ENCODE measurements at places on chromosomes 11 and 22.

GRCh38 chr11:76626921-76627401, 43.6 kb downstream of the LRRC32 start:
- no peak for DNase-seq

DNA sequence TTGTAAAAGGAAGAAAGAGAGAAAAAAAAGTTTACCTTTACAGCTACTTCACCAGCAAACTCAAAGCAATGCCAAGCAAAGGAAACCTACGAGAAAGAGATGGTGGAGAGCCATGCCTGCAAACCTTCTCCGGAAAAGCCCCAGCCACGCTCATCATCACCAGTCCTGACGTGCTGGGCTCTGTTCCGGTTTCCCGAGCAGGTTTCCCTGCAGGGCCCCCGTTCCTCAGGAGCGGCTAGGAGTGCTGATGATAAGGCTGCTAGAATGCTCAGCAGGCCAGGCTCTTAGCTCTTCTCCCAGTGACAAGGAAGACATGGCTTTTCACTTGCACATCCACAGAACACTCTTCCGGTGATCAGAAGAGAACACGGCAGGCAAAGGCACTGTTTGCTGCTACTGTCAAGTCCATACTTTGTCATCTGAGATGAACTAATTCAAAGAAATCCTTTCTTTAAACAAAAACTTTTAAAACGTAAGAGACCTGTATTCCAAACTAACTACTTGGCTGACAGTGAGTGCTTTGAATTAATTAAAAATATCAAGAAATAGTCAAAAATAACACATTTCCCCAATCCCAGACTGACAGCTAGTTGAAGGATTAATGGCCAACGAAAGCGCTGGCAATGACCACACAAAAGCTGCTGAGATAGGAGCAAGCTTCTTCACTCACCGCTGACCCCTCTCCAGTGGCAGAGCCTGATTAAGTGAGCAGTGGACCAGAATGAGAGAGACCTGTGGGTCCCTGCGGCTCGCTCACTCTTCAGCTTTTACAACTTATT, 35.8 kb downstream of the DUSP8 start:
- DNase-seq = no peak

GRCh38 chr11:103069367-103069766, 22.6 kb downstream of the DCUN1D5 start:
- no peak for DNase-seq

DNA sequence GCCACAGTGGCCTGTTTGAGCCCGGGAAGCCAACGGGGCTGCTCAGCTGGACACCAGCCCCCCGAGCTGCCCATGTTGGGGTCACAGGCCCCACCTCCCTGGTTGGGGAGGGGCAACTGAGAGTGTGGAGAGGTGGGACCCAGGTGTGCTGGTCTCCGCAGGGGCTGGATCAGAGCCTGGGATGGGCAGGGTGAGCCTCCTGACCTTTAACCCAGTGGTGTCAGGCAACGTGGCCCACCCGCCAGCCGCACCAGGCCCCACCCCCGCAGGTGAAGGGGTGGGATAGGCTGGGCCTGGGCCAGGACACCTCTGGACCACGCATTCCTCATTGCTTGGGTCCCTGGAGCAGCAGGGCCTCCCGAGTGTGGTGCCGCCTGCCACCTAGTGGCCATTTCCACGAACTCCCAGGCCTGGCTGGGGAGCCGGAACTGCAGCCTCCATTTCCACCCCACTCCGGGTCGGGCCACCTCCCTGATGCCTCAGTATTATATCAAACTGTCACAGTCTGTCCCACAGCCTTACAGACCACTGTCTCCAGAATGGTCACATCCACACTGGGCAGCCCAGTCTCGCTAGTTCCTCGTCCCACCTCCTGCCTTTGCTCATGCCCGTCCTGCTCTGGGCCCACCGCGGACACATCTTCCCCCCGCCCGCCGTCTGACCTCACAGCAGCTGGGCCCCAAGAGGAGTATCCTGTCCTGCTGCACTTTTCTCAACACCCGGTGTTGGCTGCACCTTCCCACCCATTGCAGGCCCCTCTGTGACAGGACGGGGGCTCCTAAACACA, 13.3 kb upstream of the PPP6R3 start:
- peak; percentile 55 for DNase-seq

DNA sequence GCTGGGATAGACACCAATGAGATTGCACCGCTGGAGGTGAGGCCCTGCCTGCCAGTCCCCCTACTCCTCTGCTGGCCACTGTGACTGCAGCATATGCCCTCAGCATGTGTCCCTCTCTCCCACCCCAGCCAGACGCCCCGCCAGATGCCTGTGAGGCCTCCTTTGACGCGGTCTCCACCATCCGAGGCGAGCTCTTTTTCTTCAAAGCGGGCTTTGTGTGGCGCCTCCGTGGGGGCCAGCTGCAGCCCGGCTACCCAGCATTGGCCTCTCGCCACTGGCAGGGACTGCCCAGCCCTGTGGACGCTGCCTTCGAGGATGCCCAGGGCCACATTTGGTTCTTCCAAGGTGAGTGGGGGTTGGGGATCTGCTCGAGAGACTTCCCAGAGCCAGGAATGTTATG, 5.7 kb upstream of the SMARCB1 start:
- no peak for DNase-seq

DNA sequence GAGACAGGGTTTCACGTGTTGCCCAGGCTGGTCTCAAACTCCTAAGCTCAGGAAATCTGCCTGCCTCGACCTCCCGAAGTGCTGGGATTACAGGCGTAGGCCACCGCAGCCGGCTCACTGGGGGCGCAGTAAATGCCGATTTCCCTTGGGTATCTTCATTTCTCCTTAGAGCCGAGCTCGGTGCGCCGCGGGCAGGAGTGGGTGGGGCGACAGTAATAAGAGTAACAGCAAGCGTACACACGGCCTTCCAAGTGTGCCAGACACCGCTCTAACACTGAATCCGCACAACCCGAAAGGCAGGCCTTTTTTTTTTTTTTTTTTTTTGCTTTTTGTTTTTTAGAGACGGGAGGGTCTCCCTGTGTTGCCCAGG, 500 bp upstream of the ADSL start:
- DNase-seq = no peak

DNA sequence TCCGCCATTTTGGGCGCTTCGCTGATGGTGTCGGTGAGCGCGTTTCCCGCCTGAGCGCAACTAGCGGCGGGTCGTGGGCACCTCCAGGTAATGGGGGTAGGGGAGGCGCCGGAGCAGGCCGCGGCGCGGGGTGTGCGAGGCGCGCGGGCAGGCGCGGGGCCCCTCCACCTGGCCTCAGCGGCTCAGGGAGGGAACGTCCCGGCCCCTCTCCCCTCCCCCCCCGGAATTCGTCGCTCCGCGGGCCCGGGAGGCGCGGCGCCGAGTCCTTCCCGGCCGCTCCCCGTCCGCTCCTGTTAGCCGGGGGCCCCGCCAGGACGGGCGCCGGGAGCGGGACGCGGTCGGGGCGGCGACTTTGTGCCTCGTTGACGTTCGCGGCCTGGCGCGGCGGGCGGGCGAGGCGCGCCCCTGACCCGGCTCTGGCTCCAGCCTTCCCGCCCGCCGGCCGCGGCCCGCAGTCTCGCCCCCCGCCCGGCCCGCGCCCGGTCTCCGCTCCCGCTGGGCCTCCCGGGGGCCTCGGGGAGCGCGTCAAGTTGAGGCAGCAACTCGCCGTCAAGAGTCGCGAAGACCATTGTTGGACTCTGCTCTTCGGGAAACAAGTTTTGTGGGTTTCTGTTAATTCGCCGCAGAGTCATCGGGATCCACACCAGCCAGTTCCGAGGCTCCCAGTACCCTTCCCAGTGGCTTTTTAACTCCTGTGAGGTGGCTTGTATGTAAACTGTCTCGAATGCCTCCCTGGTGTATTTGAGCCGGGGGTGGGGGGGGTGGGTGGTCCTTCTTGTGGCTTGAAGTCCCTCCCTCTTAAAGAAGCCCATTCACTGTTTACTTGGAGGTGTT, at the start of gene PPP6R3:
TSS of gene PPP6R3 (plus strand) at position 12 of the 834 bp plus-strand sequence. CDS start 76,913 bp downstream, outside the sequence.
- peak; percentile 8 for DNase-seq

- DNase-seq = peak; percentile 12
These were observed 60.5 kb downstream of the OSBP2 start for GRCh38 chr22:30754971-30755758.

DNA sequence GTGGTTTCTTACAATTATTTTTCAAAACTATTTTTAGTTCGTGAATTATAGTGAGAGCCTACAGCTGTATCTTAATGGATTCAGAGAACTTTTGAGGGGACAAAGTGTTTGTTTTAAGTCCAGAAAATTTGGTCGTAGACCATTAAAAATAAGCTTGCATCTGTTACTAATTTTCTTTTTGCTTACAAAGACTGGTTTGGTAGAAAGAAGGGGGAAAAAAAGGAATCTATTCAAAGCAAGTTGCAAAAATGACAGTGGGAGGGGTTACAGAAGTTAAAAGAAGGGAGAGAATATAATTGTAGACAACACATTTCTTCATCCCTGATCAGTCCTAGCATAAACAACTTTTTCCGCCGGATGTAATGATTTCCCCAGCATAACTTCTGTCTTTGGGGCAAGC, 72.1 kb downstream of the AMOTL1 start:
- no peak for DNase-seq

DNA sequence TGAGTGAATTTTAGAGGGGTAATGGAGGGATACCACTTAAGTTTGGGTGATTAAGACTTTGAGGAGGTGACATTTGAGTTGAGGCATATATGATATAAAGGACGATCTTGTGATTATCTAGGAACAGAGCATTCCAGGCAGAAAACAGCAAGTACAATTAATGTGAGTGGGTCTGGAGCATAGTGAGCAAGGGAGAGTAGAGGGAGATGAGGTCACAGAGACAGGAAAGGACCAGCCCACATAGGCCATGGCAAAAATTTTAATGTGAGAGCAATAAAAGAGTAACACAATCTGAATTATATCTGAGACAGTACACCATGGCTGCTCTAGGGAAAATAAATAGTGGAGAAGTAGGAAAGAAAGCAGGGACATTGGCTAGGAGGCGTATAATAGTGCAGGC, 14.5 kb upstream of the HSPA8 start:
- DNase-seq = no peak

DNA sequence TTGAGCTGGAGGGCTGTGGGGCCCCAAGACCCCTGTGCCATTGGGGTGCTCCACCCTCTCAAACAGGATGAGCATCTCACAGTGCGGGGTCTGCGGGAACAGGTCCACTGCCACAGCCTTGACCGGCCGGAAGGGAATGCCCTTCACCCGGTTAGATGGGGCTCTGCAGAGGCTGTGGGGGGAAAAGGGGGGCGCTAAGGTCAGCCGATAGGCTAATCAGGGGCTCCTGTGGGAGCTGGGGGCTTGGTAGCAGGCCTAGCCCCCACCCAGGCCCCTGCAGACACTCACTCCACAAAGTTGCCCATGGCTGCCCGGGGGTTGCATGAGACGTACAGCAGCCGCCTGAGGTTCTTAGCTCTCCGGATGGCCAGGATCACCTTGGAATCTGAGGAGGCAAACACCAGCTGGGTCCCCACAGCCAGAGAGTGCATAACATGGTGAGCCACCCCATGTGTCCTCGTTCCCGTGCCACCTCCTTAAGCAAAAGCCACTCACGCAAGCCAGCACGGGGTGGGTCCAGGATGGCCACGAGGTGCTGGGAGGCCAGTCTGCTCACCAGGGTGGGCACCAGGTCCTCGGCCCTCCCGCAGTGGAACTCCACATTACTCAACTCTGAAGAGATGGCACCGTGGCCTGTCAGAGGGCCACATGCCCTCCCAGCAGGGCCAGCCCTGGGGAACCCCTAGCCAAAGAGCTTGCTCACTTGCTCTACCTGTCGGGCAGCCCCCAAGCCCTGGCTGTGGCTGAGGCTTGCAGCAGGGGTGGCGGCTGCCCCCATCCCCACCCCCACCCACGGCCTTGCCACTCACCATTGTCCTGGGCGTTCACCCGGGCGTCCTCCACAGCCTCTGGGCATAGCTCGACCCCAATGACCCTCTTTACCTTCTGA, 3.0 kb upstream of the RANBP1 start:
- no peak for DNase-seq

DNA sequence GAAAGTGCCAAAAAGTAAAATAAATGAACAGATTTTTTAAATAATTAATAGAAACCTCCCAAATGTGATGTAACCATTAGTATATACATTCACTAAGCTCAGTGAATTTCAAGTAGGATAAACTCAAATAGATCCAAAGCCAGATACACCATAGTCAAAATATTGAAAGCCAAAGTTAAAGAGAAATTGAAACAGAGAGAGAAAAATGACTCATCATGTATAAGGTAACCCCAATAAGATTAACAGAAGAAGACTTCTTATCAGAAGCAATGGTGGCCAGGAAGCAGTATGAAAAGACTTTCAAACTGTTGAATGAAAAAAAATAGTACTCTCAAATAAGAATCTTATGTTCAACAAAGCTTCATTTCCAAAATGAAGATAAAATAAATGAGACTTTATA, 70.5 kb downstream of the LUZP2 start:
- DNase-seq = no peak

DNA sequence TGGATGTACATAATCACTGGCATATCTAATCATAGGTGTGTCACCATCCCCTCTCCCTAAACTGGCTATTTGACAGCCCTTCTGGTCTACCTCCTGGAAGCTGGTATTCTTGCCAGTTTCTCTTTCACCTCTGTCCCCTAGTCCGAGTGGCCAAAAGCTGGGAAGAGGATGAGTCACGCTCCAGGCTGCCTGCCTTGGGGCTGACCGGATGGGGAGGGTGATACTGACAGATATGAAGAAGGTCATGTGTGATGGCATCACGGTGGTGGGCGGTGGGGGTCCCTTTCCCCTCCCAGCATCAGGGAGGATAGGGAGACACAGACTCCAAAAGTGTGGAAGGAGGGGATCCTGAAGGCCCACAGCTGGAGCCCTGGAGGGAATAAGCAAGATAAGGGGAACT, 4.8 kb downstream of the OAF start:
- no peak for DNase-seq
